Frontal cortex (tissue), 4 donors: ENCODE measurements at places on chromosomes 5 and 9.

DNA sequence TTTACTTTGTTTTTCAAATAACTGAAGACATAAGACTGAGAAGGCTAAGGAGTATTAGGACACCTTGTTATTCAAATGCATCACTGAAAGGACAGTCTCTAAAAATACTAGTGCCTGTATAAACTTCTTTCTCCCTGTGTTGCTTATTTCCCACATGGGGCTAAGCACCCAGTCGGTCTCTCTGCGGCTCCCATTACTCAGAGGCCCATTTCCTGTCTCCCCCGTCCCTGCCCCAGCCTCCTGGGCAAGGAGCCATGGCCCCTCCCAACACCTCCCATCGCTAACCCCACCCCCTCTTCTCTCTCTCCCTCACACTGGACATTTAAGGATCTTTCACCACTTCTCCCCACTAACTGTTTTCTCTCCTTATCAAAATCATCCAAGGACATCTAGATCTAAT lies 81.9 kb downstream of the EBF1 start:
- DNase-seq: peak; percentile 7

- no peak for DNase-seq
Measured at GRCh38 chr9:122961139-122961538, 20.3 kb downstream of the RABGAP1 start.

GRCh38 chr9:103789686-103790085 lies 304.4 kb upstream of the SMC2 start:
- DNase-seq: no peak

DNA sequence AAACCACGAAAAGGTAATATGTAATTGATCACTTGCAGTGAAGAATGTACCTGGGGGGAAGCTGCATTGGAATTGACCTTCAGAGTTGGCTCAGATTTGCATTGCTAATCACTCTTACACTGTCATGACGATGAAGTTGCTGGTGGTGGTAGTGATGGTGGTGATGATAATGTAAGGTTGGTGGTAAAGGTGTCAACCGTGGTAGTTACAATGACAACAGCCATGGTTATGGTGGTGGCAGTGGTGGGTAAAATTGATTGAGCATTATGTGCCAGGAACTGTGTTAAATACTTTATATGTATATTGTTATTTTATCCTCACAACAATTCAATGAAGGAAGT lies 282.4 kb downstream of the NR3C1 start:
- DNase-seq: no peak

GRCh38 chr5:77015938-77016569 lies 14.2 kb upstream of the AGGF1 start:
- peak; percentile 18 for DNase-seq

DNA sequence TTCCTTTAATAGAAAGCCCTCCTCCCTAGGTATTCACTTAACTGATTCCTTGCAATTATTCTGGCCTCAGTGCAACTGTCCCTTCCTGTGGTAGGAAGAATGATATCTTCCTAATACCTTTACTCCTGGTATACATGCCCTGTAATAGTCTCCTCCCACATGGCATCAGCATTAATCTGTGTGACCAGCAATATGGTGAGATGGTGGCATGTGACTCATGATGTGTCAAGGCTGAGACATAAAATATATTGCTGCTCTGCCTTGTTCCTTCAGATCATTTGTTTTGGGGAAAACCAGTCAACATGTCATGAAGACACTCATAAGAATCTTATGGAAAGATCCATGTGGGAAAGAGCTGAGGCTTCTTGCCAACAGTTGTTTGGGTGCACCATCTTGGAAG lies 149.1 kb upstream of the TRPM3 start:
- DNase-seq: no peak

DNA sequence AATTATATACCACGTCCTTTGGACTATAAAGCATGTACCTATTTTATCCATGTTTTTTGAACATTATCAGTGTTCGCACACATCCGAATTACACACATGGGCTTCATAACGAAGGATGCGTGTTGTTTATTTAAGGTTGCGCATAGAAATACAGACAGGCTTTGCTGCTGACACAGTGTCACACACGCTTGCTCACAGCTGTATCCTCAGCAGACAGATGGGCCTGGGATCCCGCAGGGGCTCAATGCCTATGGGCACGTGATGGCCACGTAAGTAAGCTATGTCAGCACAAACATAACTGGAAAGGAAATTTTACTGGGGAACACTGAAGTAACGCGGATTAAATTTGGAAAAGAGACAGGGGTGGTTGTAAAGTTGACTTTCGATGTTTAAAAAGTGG lies 76.6 kb downstream of the OTULIN start:
- no peak for DNase-seq

DNA sequence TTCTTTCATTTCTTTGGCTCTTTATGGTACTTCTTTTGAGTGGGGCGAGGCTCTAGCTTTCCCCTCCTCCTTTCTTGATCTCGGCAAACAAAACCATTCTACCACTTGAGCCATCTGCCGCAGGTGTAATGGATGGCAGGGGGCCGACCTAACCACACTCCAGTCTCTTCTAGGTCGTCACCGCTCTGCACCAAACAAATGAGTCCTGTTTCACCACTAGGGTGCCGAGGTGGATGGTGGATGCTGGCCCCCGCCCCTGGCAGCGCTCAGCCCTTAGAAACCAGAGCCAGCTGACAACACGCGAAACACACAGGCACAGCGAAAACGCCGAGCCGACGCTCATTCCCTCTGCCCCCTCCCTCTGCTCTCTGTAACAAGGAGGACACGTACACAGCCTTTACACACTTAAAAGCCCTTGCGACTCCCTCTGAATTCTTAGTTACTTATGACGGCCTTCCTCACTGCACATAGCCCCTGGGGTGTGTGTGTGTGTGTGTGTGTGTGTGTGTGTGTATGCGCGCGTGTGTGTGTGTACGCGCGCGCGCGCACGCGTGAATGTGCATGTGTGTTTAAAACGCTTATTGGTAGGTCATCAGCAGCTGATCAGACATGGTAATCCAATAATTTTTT lies 199.4 kb downstream of the MEF2C start:
- peak; percentile 55 for DNase-seq

DNA sequence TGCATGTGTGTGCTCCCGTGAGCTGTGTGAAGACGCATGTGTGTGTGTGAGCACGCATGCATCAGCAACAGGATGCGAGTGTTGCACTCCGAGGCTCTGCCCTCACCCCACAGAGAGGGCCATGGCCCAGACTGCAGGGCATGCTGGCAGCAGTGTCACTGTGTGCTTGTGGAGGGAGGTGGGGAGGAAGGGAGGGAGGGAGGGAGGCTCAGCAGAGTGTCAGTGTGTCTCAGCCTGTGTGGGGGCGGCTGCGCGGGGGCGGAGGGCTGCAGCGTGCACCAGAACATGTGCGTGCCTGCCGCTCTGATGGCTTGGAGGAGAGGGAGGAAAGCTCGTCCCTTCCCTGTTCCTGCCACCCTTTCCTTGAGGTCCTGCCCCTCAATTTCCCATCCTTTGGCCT lies 5.3 kb downstream of the CAMK2A start:
- DNase-seq: no peak

GRCh38 chr5:100043475-100043874 lies 491.7 kb upstream of the FAM174A start:
- no peak for DNase-seq

GRCh38 chr9:79757074-79757473 lies 185.3 kb downstream of the TLE4 start:
- no peak for DNase-seq

- no peak for DNase-seq
Measured at GRCh38 chr9:138065287-138065686, 187.7 kb downstream of the CACNA1B start.

DNA sequence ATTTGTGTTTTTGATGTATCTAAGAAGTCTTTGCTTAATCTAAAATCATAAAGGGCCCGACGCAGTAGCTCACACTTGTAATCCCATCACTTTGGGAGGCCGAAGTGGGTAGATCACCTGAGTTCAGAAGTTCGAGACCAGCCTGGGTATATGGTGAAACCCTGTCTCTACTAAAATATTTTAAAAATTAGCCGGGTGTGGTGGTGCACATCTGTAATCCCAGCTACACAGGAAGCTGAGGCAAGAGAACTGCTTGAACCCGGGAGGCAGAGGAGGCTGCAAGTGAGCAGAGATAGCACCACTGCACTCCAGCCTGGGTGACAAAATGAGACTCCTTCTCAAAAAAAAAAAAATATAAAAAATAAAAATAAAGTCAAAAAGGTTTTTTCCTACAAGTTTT lies 9.6 kb downstream of the IL6ST start:
- DNase-seq: no peak

GRCh38 chr5:89936576-89936975 lies 473.0 kb downstream of the CETN3 start:
- no peak for DNase-seq

- no peak for DNase-seq
Measured at GRCh38 chr5:143207058-143207457, 196.4 kb downstream of the NR3C1 start.

DNA sequence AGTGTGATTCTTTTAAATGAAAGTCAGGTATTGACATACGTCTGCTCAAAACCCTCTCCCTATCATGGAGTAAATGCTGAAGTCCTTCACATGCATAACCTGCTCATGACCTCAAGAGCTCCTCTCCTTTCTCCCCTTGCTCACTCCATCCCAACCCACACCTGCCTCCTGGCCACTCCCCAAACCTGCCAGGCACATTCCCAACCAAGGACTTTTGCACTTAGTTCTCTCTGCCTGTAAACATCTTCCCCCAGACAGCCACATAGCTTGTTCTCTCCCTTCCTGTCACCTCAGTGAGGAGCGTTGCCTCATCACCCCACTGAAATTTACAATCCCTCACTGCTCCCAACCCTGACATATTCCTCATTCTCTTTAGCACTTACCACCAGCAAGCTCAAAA lies 8.7 kb downstream of the SETD9 start:
- no peak for DNase-seq

- no peak for DNase-seq
Measured at GRCh38 chr9:26157411-26157810, 479.2 kb upstream of the TUSC1 start.

- DNase-seq: no peak
Measured at GRCh38 chr9:114200721-114201300, 45.5 kb downstream of the COL27A1 start.

DNA sequence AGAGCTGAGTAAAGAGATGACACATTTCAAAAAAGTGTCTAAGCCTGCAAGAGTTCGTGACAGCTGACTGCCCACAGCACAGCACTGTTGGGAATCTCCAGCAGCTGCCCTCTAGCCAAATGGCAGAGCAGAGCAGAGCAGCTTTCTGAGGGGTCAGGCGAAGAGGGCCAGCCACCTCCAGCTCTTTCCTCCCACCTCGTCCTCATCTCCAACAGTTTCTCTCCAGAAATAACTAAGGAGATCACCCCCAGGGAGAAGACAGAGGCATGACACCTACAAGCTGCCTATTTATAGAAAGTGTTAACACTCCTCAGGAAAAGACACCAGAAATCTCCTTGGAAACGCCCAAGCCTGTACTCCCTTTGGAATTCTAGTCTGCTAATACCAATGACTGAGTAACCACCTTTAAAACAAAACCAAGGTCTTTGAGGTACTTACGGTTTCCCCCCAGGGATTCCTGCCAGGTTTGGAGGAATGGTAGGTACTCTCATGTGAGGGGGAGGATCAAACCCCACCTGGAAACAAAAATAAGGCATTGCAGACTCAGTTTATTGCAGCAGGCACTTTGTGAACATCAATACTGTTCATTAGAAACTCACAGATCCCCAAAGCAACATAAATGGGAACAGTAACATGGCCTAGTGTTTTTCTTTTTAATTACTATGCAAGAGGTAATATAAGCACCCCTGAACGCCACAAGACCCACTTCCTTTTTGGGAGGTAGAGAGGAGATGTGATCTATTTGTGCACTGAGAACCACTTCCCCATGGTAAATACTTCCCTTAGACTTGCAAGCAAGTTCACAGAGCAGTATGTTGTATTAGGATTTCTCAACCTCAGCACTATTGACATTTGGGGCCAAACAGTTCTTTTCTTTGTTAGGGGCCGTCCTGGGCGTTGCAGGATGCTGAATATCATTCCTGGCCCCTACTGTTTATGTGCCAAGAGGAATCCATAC lies 79.3 kb downstream of the TLE1 start:
- DNase-seq: no peak
